ENCODE measurements at places on chromosomes 2 and 18. TPM values are rescaled to one million over a fixed set of nuclear protein-coding genes. Genes with fewer than 3 reads are reported as not detected.

The CHRNG gene
- not detected for total RNA-seq

The G6PC2 gene
- total RNA-seq = not detected

The PROKR1 gene
- total RNA-seq = not detected

The EPHA4 gene
- total RNA-seq = 0.68 TPM

The CLEC4F gene
- total RNA-seq = not detected

The FLACC1 gene
- total RNA-seq = 0.14 TPM

The HOXD8 gene
- 6.2 TPM for total RNA-seq

The FRZB gene
- 0.13 TPM for total RNA-seq

The ASB18 gene
- total RNA-seq = not detected

The AQP12A gene
- total RNA-seq = not detected

The FHOD3 gene
- 2.9 TPM for total RNA-seq

The ABCB11 gene
- 0.01 TPM for total RNA-seq

The SP5 gene
- total RNA-seq = not detected

The LYG1 gene
- 1.7 TPM for total RNA-seq

The NRP2 gene
- total RNA-seq = 104 TPM

The COLEC11 gene
- total RNA-seq = 0.53 TPM

The MREG gene
- 4.0 TPM for total RNA-seq

The SLC35G4 gene
- total RNA-seq = not detected

The CFC1 gene
- total RNA-seq = 0.11 TPM

The IKZF2 gene
- 0.29 TPM for total RNA-seq

The ITPRIPL1 gene
- not detected for total RNA-seq

The NTSR2 gene
- total RNA-seq = 0.08 TPM

The TMEM200C gene
- total RNA-seq = not detected

The RNF152 gene
- total RNA-seq = 0.22 TPM

Data from A549 treated with AZD2906 at 1 μM for 4 hours (cell line).